Lung (tissue), 17 donors: ENCODE measurements at places on chromosomes 2 and 18. TPM values are rescaled to one million over a fixed set of nuclear protein-coding genes. Genes with fewer than 3 reads are reported as not detected.

- no peak for DNase-seq
Observed at GRCh38 chr2:195337597-195337996, 319.4 kb upstream of the SLC39A10 start.

GRCh38 chr2:80255918-80256781 is 48.4 kb downstream of the LRRTM1 start:
- no peak for DNase-seq

GRCh38 chr2:113755835-113756354 is 547 bp downstream of the SLC35F5 start:
- DNase-seq: peak; percentile 44

- DNase-seq: peak; percentile 52
Observed at GRCh38 chr2:241803387-241804325, 5.3 kb upstream of the NEU4 start.

GRCh38 chr18:79210002-79210910 is 141.1 kb downstream of the ATP9B start:
- DNase-seq: no peak

DNA sequence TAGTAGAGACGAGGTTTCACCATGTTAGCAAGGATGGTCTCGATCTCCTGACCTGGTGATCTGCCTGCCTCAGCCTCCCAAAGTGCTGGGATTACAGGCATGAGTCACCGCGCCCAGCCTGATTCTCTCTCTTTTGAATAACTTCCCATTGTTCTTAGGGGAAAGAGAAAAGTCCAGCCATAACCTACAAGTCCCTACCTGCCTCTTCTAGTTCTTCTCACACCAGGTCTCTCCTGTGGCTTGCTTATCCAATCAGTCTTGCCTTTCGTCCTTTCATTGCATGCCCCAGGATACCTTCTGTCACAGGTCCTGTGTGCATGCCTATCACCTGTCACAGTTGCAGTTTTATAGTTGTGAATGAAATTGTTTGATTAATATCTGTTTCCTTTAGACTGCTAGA is 148.1 kb downstream of the SLC4A3 start:
- no peak for DNase-seq

- DNase-seq: no peak
Observed at GRCh38 chr2:237877576-237878307, 18.3 kb downstream of the RAMP1 start.

DNA sequence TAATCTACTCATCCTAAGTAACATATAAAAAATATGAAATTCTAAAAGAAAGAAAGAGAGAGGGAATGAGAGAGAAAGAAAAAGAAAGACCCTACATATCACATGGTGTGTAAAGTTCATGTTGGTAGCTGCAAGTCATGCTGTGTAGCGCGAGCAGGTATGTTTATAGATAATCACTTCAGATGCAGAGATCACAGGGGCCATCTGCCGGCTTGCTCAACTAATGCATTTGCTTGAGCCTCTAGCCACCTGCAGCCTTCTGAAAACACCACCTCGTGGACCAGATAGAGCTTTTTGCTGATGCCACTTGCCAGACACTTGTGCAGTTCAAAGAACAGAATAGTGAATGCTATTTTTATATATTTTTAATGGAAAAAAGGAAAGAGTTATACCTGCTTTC is 37.6 kb downstream of the CDH7 start:
- no peak for DNase-seq

DNA sequence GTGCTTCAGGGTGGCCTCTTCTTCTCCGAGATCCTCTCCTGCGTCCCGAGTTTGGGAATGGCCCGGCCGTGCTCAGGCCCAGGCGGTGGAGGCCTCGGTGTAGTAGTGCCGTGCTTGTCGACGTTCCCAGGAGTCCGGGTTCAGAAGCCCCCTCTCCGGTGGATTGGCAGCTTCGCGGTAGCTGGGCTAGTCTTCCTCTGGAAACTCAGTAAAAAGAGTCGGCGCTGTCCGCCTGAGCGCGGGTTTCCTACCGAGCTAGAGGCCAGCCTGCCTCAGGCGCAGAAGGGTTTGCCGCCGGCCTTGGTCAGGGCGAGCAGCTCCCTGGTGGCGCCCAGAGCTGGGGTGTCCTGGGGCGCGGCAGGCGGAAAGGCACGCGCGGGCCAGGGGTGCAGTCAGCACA is 3.2 kb downstream of the RALBP1 start:
- DNase-seq: no peak

Gene PRSS56
- total RNA-seq: not detected

Gene PDCL3
- total RNA-seq: 8.2 TPM

Gene PLEK
- 25.9 TPM for total RNA-seq

Gene RRM2
- 4.8 TPM for total RNA-seq

Gene LRRC30
- not detected for total RNA-seq

Gene NRP2
- total RNA-seq: 87.8 TPM

Gene LAMA3
- total RNA-seq: 110 TPM

Gene FBXO48
- 1.3 TPM for total RNA-seq

Gene SPATA3
- total RNA-seq: not detected
